Endothelial cell of coronary artery (primary cell): ENCODE measurements at places on chromosomes 6 and 20. TPM values are rescaled to one million over a fixed set of nuclear protein-coding genes. Genes with fewer than 3 reads are reported as not detected.

Gene TNFRSF21
- total RNA-seq = 18.0 and 19.8 TPM in 2 replicates

Gene PAQR8
- total RNA-seq = 5.8 and 6.5 TPM in 2 replicates

Gene NKAIN2
- total RNA-seq = under 0.01 TPM in 1 of 2 replicates, not detected in the other

Gene ENPP3
- 0.09 and 0.19 TPM in 2 replicates for total RNA-seq

Gene PARD6B
- total RNA-seq = 0.09 and 0.27 TPM in 2 replicates

Gene NANP
- total RNA-seq = 6.6 and 7.1 TPM in 2 replicates

Gene ELOVL2
- not detected in 2 replicates for total RNA-seq

Gene SLC22A16
- not detected in 2 replicates for total RNA-seq

Gene ZDHHC14
- total RNA-seq = 5.0 and 6.5 TPM in 2 replicates

Gene SMLR1
- not detected in 2 replicates for total RNA-seq

Gene PRPH2
- under 0.01 and 0.19 TPM in 2 replicates for total RNA-seq

Gene ERVFRD-1
- not detected in 2 replicates for total RNA-seq

Gene LST1
- total RNA-seq = 0.72 and 1.0 TPM in 2 replicates

Gene HLA-DQA2
- not detected in 2 replicates for total RNA-seq

Gene TNNC2
- not detected in 2 replicates for total RNA-seq

Gene LBP
- total RNA-seq = not detected in 2 replicates

Gene TMEM63B
- 19.4 and 23.9 TPM in 2 replicates for total RNA-seq

Gene BYSL
- 33.1 and 41.8 TPM in 2 replicates for total RNA-seq

Gene MATN4
- total RNA-seq = not detected in 2 replicates

Gene SLC4A11
- 4.1 TPM in 2 replicates for total RNA-seq

Gene FLRT3
- total RNA-seq = 0.18 and 0.94 TPM in 2 replicates
